ENCODE measurements at places on chromosomes 5 and 9. TPM values are rescaled to one million over a fixed set of nuclear protein-coding genes. Genes with fewer than 3 reads are reported as not detected.

The HMGCR gene
- 50.8 TPM for total RNA-seq

The DDX4 gene
- total RNA-seq, result not detected

DNA sequence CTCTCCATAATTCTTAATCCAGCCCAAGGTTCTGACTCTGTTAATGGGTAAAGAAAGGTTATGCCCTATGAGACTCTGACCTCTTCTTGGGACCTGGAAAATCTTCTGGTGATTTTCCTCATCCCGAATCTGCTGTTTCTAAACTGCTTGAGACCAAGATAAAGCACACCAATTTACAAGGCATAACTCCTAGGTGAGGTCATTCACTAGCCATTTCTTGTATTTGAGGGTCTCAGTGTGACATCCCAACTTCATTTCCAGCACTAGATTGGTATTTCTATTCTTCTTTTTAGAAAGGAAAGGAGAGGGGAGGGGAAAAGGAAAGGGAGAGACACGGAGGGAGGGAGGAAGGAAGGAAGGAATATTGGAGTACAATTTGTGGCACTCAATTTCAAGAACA, 51.6 kb downstream of the SLC1A1 start:
- DNase-seq, result no peak

The MZB1 gene
- 14.5 TPM for total RNA-seq

GRCh38 chr5:143262393-143263174, 140.9 kb downstream of the NR3C1 start:
- DNase-seq, result no peak

The NMUR2 gene
- total RNA-seq, result not detected

- no peak for DNase-seq
Measured at GRCh38 chr9:88399966-88400365, 11.7 kb downstream of the SPIN1 start.

DNA sequence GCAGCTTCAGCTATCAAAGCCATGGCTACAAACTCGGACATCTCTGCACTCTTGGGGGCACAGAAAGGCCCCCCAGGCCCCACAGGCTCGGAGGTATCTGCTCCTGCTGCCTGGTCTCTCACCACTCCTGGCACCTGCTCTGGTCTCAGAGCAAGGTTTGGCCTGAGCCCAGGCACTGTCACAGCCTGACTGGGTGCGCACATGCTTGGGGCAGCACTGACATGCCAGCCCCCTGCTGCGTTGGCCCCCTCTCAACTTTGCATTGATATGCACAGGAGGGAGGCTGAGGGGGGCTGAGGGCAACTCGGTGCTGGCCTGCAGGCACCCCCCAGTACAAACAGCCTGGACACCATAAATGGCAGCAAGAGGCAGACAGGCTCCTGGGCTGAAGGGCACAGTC, 27.1 kb upstream of the GHR start:
- no peak for DNase-seq

DNA sequence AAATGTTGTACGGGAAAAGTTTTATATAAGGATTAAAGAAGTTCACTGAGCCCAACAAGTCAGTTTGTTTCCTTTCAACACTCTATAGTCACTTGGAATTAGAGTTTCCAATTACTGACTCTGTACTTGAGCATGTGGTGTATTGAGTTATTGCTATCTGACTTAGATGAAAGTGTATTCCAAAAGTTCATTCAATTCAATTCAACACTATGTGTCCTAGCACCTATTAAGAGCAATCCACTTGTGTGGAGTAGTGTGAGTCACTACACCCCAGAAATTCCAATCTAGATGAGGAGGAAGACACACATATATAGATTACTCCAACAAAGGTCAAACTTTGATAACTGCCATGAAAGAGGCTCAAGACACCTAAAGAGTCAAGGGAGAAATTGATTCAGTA, 98.2 kb upstream of the SLCO6A1 start:
- DNase-seq, result no peak

- no peak for DNase-seq
Measured at GRCh38 chr5:33903118-33903517, 11.3 kb upstream of the ADAMTS12 start.

DNA sequence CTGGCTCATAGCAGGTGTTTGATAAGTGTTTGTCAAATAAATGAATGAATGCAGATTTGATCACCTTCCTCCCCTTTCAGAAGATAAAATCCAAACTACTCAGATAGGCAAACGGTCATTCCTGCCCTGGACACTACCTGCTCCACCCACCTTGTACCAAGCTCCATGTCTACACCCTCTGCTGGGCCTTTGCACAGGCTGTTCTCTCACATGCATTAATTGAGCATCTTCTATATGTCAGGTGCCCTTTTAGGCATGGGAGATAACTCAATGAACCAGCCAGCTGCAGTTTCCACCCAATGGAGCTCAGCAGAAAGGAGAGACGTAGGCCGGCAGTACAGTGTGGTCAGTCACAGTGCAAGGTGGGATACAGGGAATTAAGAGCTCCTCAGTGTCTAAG, 102.3 kb upstream of the CPEB4 start:
- DNase-seq, result no peak

The UBE2QL1 gene
- total RNA-seq, result not detected

The ZNG1E gene
- 62.4 TPM for total RNA-seq

GRCh38 chr5:173780235-173781234, 107.6 kb upstream of the CPEB4 start:
- no peak for DNase-seq

DNA sequence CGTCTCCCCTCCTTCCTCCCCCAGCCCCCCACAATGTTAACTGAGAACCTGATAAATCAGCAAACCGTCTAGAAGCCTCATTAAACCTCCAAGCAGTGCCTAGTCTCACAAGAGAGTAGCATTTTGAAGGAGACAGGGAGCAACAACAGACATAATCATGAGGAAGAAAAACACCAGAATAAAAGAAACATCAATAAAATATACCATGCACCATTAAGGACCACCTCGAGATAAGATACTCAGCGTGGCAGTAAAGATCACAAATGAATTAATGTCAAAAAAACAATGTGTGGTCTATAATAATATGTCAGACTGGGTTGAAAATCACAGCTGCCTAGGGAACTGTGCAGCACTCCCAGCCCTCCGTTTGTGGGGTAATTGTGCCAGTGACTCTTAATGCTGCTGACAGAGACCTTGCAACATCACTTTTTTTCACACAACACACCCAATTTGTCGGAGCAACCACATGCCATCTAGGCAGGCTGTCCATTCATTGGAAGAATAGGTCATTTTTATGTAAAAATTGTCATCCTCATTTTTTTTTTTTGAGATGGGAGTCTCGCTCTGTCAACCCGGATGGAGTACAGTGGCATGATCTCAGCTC, 450.8 kb upstream of the WWC1 start:
- no peak for DNase-seq

DNA sequence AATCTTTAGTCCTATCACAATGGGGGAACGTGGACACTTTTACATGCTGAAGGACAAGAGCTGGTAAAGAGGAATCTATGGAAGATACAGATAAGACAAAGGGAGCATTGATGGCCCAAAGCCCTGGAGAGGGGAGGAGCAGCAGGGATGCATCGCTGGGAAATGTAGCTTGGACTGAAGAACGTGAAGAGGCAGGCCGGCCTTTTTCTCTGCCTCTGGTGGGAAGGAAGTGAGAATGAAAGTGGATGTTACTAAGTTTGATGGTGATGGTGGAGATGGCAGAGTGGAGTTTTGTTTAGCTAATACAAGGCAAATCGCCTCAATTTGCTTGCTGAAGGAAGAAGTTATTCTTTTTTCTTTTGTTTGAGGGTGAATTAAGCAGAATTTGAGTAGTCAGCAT, 124.6 kb upstream of the TAF11L2 start:
- no peak for DNase-seq

GRCh38 chr9:93184432-93185265, 710 bp downstream of the WNK2 start:
- peak; percentile 11 for DNase-seq
